ENCODE measurements at places on chromosomes 1 and 21.

GRCh38 chr1:17027403-17027802 is 15.7 kb upstream of the ATP13A2 start:
- no peaks in the 10 kb centered on the region for H3K27me3 ChIP-seq
- DNase-seq = no peak
- no peak overlapping the region for H3K27ac ChIP-seq
- H3K36me3 ChIP-seq = peaks cover 57% of the 10 kb centered on the region
- H3K4me1 ChIP-seq = no peaks in the 10 kb centered on the region
- no peak overlapping the region for H3K4me3 ChIP-seq

GRCh38 chr1:211326528-211327345 is at the start of gene TRAF5:
Gene TRAF5, plus strand, starts transcription at chr1:211326833. Its CDS starts 26,407 bp downstream, at chr1:211353240.
- DNase-seq = peak; percentile 65
- H3K36me3 ChIP-seq = no peaks in the 10 kb centered on the region
- peaks cover 17% of the 10 kb centered on the region for H3K27me3 ChIP-seq
- peak within 1 kb of the TSS; percentile 80 for H3K4me3 ChIP-seq
- H3K27ac ChIP-seq = no peak within 1 kb of the TSS

DNA sequence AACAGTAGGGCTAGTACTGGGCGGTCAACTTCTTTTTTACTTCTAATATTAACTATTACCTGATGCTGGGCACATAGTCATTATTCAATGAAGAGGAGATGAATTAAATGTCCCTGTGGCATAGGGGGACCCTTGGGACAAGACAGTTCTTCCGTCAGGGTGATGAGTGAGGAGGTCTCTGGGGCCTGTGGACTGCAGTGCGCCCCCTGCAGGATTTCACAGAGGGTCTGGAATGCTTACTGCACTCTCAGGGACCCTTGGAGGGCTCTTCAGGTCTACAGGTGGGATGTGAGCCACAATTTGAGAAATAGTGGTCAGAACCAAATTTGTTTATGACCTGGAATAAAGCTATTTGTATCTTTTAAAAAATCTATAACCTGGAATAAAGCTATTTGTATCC is 149.4 kb downstream of the FAM78B start:
- no peaks in the 10 kb centered on the region for H3K4me1 ChIP-seq
- no peak overlapping the region for H3K4me3 ChIP-seq
- peaks cover 4% of the 10 kb centered on the region for H3K27me3 ChIP-seq

DNA sequence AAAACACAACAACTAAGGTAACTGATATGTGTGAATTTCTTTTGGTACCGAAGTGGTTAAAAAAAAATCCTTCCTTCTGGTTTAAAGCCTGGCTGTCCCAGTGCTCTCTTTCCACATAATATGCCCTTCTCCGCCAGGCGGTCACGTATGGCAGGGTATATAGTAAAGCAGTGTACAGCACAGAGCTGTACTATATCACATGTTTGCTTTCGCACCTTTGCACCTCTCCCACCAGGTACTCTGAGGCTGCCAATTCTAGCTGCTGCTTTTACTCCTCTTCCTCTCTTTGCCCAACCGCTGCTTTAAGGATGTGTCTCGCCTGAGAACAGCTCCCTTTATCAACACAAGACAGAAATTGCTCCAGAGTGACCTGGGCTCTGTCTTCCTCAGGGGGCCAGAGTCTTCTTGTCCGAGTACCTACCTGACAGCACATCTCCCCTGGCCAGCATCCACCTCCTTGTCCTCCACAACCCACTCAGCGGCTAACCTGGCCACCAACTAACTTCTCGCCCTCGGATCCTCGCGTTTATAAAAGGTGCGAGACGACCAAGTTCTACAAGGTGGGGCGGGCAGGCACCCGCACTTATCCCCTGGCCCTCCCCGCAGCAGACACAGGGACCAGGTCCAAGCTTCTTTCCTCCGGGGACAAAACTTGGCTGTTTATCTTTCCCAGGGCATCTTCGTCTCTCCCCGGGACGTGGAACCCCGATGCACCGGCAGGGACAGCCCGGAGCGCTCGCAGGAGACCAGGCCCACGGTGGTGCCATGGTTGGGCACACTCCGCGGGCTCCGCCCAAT is 1.6 kb downstream of the COLGALT2 start:
- H3K27ac ChIP-seq = no peak overlapping the region
- H3K4me1 ChIP-seq = peaks cover 12% of the 10 kb centered on the region

- H3K27me3 ChIP-seq = no peaks in the 10 kb centered on the region
- no peak overlapping the region for H3K27ac ChIP-seq
- no peak for DNase-seq
- H3K36me3 ChIP-seq = no peaks in the 10 kb centered on the region
- no peaks in the 10 kb centered on the region for H3K4me1 ChIP-seq
These were observed 15.4 kb upstream of the PTTG1IP start for GRCh38 chr21:44888581-44889550.

GRCh38 chr1:65079941-65080340 is 68.1 kb upstream of the AK4 start:
- H3K4me3 ChIP-seq = no peak overlapping the region
- no peaks in the 10 kb centered on the region for H3K4me1 ChIP-seq
- no peaks in the 10 kb centered on the region for H3K36me3 ChIP-seq

DNA sequence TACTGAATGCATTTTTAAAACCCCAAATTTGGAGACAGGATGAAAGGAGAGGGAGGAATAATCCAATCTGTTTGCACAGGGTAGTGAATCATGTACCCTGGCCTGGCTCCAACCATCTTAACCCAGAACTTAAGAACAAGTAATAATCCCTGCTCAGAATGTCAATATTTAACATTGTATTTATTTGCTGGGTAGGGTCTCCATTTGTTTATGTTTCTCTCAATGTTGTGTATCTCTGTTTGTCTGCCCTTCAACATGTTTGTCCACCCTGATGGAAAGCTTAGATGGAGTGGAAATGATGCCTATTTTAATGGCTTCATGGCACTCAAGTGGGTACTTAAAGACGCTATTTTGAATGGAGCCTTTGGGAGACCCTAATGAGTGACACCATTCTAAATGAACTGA is 54.4 kb upstream of the CDC42BPA start:
- no peak for DNase-seq
- H3K36me3 ChIP-seq = no peaks in the 10 kb centered on the region
- no peaks in the 10 kb centered on the region for H3K27me3 ChIP-seq
- H3K27ac ChIP-seq = no peak overlapping the region
- peaks cover 27% of the 10 kb centered on the region for H3K4me1 ChIP-seq
- no peak overlapping the region for H3K4me3 ChIP-seq

- H3K4me1 ChIP-seq = peaks cover 8% of the 10 kb centered on the region
- no peak overlapping the region for H3K4me3 ChIP-seq
- H3K36me3 ChIP-seq = no peaks in the 10 kb centered on the region
These were observed 1570.6 kb downstream of the BRINP3 start for GRCh38 chr1:188906921-188907641.

DNA sequence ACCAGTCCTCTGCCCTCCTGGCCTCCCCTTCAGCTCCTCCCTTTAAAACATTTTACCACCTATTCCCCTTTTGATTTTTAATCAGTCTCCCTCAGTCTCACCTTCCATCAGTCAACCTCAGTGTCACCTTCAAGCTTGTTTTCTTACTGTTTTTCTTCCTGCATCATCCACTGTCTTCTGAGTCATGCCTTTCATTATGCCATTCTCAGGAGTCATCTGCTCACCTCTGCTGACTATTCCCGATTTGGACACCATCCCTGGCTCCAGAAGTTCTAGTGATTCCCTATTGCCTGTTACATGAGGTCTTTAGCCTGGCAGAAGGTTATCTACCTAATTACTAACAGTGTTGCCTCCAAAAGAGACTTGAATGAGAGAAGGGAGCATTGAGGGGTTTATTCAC is 23.9 kb downstream of the NFASC start:
- no peak for DNase-seq
- no peaks in the 10 kb centered on the region for H3K36me3 ChIP-seq
- H3K4me3 ChIP-seq = no peak overlapping the region
- no peaks in the 10 kb centered on the region for H3K27me3 ChIP-seq
- H3K4me1 ChIP-seq = peaks cover 14% of the 10 kb centered on the region

DNA sequence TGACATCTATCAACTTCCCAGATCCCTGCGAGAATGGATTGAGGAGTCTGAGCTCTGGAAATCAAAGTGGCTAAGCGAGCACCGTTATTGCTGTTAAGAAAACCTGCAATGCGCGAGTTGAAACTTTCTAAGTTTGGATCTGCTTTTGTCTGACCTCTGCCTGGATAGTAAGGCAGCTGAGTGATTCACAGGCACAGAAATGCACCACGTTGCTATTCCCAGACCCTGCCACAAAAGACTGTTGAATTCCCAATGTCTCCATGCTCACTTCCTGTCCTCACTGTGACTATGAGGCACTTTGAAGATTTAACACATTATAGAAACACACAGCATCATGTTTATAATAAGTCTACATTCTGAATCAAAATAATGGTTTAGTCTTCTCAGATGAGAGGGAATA is 27.1 kb upstream of the CNIH3 start:
- peaks cover 3% of the 10 kb centered on the region for H3K36me3 ChIP-seq
- no peak overlapping the region for H3K4me3 ChIP-seq
- no peaks in the 10 kb centered on the region for H3K27me3 ChIP-seq
- peak overlapping the region; percentile 63 for H3K27ac ChIP-seq

- no peak for DNase-seq
- no peak overlapping the region for H3K27ac ChIP-seq
- H3K4me3 ChIP-seq = no peak overlapping the region
- H3K27me3 ChIP-seq = peaks cover 16% of the 10 kb centered on the region
These were observed 10.6 kb downstream of the KANK4 start for GRCh38 chr1:62308606-62309005.

DNA sequence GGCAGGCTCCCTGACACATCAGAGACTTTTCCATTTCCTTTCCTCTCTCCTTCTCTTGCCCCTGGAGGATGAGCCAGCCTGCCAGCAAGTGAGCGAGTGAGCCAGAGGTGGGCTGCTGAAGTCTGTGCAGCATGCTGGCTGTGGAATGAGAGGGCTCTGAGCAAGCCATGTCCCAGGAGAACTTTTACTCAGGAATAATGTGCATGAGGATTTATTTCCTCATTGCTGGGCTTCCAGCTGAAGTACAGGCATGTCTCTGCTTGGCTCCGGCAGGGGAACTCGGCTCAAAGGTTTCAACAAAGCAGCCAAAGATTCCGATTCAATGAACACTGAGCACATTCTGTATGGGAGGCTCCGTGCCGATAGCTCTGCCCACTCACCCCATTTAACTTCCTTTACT is 43.7 kb downstream of the UBIAD1 start:
- no peak for DNase-seq
- no peak overlapping the region for H3K4me3 ChIP-seq
- no peaks in the 10 kb centered on the region for H3K36me3 ChIP-seq
- H3K27me3 ChIP-seq = no peaks in the 10 kb centered on the region

- no peak overlapping the region for H3K27ac ChIP-seq
- H3K4me1 ChIP-seq = peaks cover 4% of the 10 kb centered on the region
- no peaks in the 10 kb centered on the region for H3K27me3 ChIP-seq
- DNase-seq = no peak
These were observed 6.3 kb upstream of the TNNT2 start for GRCh38 chr1:201383647-201384405.

DNA sequence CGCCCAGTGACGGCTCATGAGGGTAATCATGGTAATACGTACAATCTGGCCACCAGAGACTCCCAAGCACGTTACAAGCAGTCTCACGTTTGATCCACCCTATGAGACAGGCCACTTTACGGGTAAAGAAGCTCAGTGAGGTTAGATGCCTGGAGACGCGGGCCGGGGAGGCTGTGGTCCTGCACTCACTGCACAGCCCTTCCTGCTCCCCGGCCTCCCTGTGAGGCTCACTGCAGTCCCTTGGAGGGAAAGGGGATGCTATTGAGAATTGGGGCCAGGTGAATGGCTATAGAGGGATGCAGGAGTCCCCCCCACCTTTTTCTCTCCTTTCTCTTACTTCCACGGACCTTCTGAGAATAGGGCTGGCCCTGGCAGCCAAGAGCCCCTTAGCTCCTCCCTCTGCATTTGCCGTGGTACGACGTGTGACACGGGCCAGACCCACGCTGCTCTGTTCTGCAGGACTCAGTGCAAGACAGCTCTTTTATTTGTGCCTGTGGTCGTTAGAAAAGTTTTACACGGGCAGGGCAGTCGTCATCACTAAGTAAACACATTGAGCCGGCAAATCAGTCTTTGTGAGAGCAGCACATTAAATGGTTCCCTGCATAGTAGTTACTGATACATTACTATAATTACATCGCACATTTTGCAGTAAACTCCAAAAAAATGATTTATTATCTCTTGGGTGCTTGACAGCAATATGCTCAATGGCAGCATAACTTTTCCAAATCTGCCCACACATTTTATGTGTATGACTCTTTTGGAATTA is 18.8 kb downstream of the KIF26B start:
- H3K4me3 ChIP-seq = no peak overlapping the region
- DNase-seq = no peak
- no peaks in the 10 kb centered on the region for H3K4me1 ChIP-seq
- H3K27me3 ChIP-seq = no peaks in the 10 kb centered on the region

- H3K4me1 ChIP-seq = peaks cover 17% of the 10 kb centered on the region
- no peaks in the 10 kb centered on the region for H3K36me3 ChIP-seq
- H3K4me3 ChIP-seq = peak within 1 kb of the TSS; percentile 89
- H3K27ac ChIP-seq = no peak within 1 kb of the TSS
- peaks cover 23% of the 10 kb centered on the region for H3K27me3 ChIP-seq
- DNase-seq = peak; percentile 59
These were observed at the start of gene CADM3 for GRCh38 chr1:159171254-159171687. Gene CADM3, plus strand, starts transcription at chr1:159171615. Its CDS starts 151 bp downstream, at chr1:159171766.

- no peaks in the 10 kb centered on the region for H3K27me3 ChIP-seq
- no peak for DNase-seq
- peaks cover 4% of the 10 kb centered on the region for H3K4me1 ChIP-seq
- no peaks in the 10 kb centered on the region for H3K36me3 ChIP-seq
- H3K27ac ChIP-seq = no peak overlapping the region
These were observed 49.6 kb downstream of the HSF2BP start for GRCh38 chr21:43609501-43610340.

GRCh38 chr1:159510229-159510541 is 25.6 kb downstream of the OR10J5 start:
- no peak overlapping the region for H3K4me3 ChIP-seq
- no peak for DNase-seq
- no peaks in the 10 kb centered on the region for H3K36me3 ChIP-seq
- no peak overlapping the region for H3K27ac ChIP-seq
- H3K27me3 ChIP-seq = no peaks in the 10 kb centered on the region
- no peaks in the 10 kb centered on the region for H3K4me1 ChIP-seq

GRCh38 chr1:48725341-48726046 is 51.2 kb downstream of the BEND5 start:
- H3K4me1 ChIP-seq = no peaks in the 10 kb centered on the region
- no peak overlapping the region for H3K27ac ChIP-seq
- H3K27me3 ChIP-seq = no peaks in the 10 kb centered on the region
- H3K36me3 ChIP-seq = no peaks in the 10 kb centered on the region
- H3K4me3 ChIP-seq = no peak overlapping the region
- DNase-seq = no peak

GRCh38 chr1:163807331-163808049 is 485.7 kb downstream of the NUF2 start:
- peaks cover 11% of the 10 kb centered on the region for H3K4me1 ChIP-seq
- H3K27me3 ChIP-seq = no peaks in the 10 kb centered on the region
- H3K27ac ChIP-seq = no peak overlapping the region
- H3K4me3 ChIP-seq = no peak overlapping the region
- DNase-seq = no peak

- no peak overlapping the region for H3K27ac ChIP-seq
- peaks cover 9% of the 10 kb centered on the region for H3K27me3 ChIP-seq
- DNase-seq = no peak
- no peak overlapping the region for H3K4me3 ChIP-seq
- peaks cover 3% of the 10 kb centered on the region for H3K36me3 ChIP-seq
These were observed 24.0 kb upstream of the VASH2 start for GRCh38 chr1:212926372-212926771.
